NCI-H460 (cell line): ENCODE measurements at places on chromosomes 5 and 9. TPM values are rescaled to one million over a fixed set of nuclear protein-coding genes. Genes with fewer than 3 reads are reported as not detected.
A peak's percentile ranks its signal among the peaks of the same experiment; 100 is the strongest.

GRCh38 chr9:128341435-128341849 is 1.1 kb downstream of the SLC27A4 start:
- peak; percentile 78 for DNase-seq

DNA sequence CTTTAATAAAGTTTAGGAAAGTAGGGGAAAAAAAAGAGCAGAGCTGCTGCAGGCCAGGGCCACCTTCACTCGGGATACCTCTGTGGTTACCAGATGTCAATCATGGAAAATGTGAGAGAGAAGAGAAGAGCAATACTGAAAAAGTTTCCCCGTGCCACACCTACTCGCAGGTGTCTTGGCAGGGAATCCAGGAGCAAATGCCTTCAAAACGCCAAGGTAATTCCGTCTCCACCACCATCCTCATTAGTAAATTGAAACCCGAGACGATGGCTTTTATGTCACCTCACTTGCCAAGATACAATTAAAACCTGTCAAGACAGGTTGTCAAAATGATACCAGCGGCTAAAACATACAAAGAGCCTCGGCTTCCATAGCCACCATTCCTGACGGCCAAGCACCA is 49.7 kb downstream of the FAM81B start:
- DNase-seq, result no peak

- DNase-seq, result no peak
These were observed 503.6 kb downstream of the ELAVL2 start for GRCh38 chr9:23322392-23322791.

DNA sequence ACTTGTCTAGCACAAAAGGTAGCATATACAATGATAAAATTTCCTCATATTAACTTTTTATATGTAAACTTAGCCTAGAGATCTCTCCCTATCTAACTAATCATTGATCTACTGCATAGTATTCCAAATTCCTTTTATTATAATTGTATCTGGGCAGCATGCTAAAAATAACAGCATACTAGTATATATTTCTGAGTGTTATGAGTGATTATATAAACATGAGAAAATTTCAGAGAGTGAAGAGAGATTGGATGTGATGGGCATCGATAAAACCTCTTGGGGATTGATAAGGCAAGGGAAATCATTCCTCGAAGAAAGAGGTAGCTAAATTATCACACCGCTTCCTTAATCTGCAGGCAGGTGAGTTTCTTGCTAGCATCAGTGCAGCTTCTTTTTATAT is 158.2 kb downstream of the HMHB1 start:
- DNase-seq, result no peak

GRCh38 chr9:90078988-90079421 is 474.2 kb downstream of the GADD45G start:
- DNase-seq, result no peak

GRCh38 chr5:131186561-131187256 is 16.0 kb downstream of the LYRM7 start:
- peak; percentile 69 for DNase-seq

GRCh38 chr5:67696446-67696845 is 499.8 kb upstream of the CD180 start:
- no peak for DNase-seq

GRCh38 chr5:124783794-124784193 is 37.4 kb upstream of the ZNF608 start:
- no peak for DNase-seq

DNA sequence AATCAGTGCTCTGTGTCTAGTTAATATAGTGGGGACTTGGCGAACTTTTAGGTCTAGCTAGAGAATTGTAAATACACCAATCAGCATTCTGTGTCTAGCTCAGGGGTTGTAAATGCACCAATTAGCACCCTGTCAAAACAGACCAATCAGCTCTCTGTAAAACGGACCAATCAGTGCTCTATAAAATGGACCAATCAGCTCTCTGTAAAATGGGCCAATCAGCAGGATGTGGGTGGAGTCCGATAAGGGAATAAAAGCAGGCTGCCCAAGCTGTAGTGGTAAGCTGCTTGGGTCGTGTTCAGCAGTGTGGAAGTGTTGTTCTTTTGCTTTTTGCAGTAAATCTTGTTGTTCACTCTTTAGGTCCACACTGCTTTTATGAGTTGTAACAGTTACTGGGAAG is 3.6 kb upstream of the OTULINL start:
- DNase-seq, result no peak

- no peak for DNase-seq
These were observed 413.3 kb upstream of the RORB start for GRCh38 chr9:74083681-74084433.

DNA sequence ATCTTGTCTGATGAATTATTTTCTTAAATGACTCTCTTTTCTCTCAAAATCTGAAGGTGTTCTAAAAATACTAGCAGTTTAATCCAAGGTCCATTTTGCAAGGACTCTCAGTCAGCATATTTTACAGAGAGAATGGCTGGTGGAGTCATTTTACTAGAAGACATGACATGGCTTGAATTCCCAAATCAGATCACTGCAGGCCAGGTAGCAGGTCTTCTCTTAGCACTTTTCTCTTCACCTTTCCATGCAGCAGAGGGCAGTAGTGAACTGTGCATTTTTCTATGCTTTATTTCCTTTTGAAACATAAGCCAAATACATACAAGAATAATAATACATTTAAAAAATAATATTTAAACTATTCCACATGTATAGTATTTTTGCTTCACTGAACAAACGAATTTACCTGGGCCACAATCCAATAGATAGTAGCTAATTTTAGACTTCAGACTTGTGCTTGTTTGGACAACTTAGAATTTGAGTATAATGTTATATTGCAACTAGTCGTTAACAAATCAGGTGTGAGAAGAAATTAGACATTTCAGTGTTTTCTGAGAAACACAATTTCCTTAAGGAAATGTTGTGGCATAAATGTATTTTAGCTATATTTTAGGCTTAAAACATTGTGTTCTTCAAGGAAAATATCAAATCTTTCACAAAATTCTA is 289.4 kb upstream of the DAB2 start:
- DNase-seq, result peak; percentile 89

DNA sequence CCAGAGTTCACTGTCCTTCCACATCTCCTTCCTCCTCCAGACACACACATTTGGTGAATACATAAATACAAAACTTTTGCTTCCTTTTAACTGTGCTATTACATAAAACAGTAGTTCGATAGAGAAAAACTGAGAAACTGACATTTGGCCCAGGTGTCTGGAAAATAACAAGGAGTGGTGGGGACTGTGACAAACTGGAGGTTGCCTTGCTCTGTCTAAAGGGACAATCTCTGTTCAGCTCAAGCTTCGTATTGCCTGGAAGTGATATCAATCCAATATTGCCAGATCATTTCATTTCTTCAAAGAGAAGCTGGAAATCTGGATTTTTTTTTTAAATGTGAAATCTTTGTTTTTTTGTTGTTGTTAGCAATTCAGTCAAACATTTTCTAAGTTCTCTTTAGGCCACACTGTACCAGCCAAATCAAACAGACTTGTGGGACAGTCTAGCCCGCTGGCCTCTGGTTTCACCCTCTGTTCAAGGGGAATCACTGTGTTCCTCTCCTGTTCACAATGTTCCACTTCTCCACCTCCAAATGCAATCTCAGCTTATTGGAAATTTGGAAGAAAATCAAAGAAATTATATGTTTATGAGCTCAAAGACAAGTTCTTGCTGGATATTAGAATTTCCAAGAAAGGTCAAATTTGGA is 612.5 kb downstream of the KIF4B start:
- no peak for DNase-seq

GRCh38 chr9:19026375-19026774 is 6.6 kb downstream of the SAXO1 start:
- no peak for DNase-seq

DNA sequence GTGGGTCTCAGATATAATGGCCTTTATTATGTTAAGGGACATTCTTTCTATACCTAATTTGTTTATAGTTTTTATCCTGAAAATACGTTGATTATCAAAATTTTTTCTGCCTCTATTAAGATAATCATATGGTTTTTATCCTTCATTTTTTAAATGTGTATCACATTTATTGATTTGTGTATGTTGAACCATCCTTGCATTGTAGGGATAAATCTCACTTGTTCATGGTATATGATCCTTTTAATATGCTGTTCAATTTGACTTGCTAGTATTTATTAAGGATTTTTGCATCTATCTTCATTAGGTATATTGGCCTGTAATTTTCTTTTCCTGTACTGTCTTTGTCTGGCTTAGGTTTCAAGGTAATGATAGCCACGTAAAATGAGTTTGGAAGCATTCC is 25.5 kb downstream of the PKD2L2 start:
- DNase-seq, result no peak

GRCh38 chr5:158953929-158954534 is 145.7 kb downstream of the EBF1 start:
- peak; percentile 63 for DNase-seq

DNA sequence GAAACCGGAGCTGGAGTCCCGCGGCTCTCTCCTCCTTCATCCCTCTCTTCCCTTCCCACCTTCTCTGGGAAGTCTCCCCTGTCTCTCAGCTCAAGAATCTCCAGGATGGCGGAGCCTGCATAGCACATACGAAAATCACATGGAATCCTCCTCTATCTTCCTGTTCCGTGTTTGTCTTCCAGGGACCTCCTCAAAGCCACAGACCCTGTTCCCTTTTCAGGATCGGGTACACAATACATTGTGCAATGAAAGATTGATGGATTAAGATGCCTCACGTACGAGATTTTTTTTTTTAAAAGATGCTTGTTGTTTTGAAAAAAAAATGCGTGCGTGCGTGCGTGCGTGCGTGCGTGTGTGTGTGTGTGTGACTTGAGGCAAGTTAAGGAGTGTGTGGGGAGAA is 46.6 kb upstream of the OLFM1 start:
- DNase-seq, result no peak

GRCh38 chr5:85000671-85001070 is 616.0 kb upstream of the EDIL3 start:
- DNase-seq, result no peak

DNA sequence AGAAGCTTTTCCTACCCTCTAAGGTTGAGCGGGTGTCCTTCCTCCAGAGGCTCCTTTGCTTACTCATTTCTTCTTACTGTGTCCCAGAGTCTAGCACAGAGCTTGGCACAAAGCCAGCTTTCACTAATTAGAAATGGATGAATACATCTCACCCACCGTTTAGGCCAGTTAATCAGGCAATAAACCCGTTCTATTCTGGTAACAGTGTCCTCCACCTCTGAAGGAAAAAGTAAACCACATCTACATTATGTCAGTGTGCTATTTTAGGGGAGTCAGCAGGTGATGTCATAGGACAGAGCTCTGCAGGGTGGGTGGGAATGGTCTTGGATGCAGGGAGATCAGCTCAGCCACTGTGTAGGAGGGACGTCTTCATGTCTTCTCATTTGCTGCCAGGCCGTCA is 109.2 kb downstream of the OSTF1 start:
- no peak for DNase-seq

DNA sequence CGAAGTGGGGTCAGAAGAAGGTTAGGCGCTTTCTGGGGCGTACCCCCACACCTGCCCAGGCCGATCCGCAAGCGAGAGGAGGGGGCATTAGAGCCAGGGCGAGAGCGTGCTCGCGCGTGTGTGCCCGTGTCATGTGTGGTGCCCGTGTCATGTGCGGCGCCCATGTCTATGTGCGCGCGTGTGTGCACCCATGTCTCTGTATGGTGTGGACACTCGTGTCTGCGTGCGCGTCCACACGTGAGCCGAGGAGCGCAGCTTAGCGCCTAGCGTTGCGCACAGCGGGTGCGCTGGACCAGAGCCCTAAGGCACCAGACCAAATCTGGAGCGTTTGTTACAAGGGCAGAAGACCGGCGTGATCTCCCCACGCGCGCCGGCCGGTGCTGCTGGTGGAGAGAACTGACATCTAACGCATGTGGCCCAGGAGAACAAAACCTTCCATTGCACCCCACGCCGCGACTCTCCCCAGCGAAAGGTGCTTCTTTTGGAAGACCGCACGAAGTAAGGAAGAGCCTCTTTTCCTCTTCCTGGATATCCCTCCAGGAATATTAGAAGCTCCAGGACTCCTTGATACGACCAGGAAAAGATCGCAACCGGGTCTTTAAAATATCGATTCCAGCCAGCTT is 644 bp downstream of the NIM1K start:
- no peak for DNase-seq

- DNase-seq, result no peak
These were observed 14.4 kb downstream of the GDNF start for GRCh38 chr5:37825334-37825915.

- DNase-seq, result no peak
These were observed 290.9 kb upstream of the RGMB start for GRCh38 chr5:98482321-98483300.

DNA sequence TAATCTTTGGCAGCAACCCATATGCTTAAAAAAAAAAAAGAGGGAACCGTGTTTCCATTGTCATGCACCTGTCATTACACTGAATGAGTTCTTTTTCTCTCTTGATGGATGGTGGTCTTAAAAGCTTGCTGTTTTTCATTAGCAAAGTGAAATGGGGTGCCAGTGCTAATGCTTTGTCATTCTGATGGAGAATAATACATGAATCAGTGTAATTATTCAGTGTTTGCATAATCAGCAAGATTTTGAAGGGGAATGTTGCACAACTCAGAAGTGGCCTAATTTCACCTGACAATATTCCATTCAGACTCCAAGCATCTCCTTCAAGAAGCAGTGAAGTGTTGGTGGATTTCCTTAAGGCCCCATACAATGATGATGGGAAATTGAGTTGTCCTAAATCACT is 38.1 kb downstream of the MAP1B start:
- no peak for DNase-seq

GRCh38 chr5:122420091-122420490 is 108.1 kb downstream of the SNCAIP start:
- DNase-seq, result no peak

The PHF24 gene
- total RNA-seq, result not detected in 2 replicates

The FLT4 gene
- total RNA-seq, result 4.1 and 6.0 TPM in 2 replicates

The DNAH5 gene
- 0.49 and 0.82 TPM in 2 replicates for total RNA-seq

The ELOVL7 gene
- total RNA-seq, result 1.2 and 2.0 TPM in 2 replicates

The PAIP2 gene
- total RNA-seq, result 105 and 120 TPM in 2 replicates

The TRPM3 gene
- 1.1 and 1.7 TPM in 2 replicates for total RNA-seq

The GABRA6 gene
- not detected in 2 replicates for total RNA-seq

The TNFSF15 gene
- not detected in 2 replicates for total RNA-seq

The CRHBP gene
- total RNA-seq, result not detected in 2 replicates

The BAAT gene
- total RNA-seq, result 0.10 and 0.14 TPM in 2 replicates

The TNFSF8 gene
- total RNA-seq, result not detected in 2 replicates

The CD274 gene
- total RNA-seq, result 91.1 and 98.4 TPM in 2 replicates

The IQGAP2 gene
- total RNA-seq, result 0.15 and 0.78 TPM in 2 replicates

The LHX3 gene
- 0.07 TPM in 1 of 2 replicates, not detected in the other for total RNA-seq
